ENCODE measurements at places on chromosomes 5 and 9. TPM values are rescaled to one million over a fixed set of nuclear protein-coding genes. Genes with fewer than 3 reads are reported as not detected.
A peak's percentile ranks its signal among the peaks of the same experiment; 100 is the strongest.

DNA sequence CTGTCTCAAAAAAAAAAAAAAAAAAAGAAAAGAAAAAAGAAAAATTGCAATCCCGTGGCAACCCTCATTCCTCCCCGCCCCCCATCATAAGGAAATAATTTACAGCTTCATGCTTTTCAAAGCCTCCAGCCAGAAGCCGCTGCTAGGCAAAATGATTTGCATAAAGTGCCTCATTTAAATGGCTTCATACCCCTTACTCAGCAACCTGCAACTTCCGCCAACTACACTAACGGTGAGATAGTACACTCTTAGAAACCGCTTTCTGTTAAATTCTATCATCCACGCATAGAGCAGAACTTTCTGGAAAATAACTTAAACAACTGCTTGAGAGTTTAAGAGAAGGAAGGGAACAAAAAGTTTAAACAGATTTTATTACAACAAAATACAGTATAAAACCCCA lies 17.8 kb downstream of the SERINC5 start:
- DNase-seq: no peak

DNA sequence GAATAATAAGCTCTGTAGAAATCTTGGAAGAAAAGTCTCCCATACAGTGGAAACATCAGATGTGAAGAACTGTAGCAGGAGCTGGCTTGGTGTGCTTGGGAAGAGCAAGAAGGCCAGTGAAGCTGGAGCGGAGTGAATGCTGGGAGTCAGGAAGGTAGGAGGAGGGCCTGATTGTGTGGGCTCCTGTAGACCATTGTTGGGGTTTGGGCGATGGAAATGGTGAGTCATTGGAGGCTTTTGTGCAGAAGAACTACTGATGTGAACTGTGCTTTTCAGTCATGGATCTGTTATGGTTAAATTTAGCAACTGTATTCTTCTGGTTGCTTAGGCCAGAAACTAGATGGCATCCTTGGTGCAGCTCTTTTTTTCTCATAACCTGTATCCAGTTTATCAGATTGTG lies 2.3 kb downstream of the ICE1 start:
- no peak for DNase-seq

DNA sequence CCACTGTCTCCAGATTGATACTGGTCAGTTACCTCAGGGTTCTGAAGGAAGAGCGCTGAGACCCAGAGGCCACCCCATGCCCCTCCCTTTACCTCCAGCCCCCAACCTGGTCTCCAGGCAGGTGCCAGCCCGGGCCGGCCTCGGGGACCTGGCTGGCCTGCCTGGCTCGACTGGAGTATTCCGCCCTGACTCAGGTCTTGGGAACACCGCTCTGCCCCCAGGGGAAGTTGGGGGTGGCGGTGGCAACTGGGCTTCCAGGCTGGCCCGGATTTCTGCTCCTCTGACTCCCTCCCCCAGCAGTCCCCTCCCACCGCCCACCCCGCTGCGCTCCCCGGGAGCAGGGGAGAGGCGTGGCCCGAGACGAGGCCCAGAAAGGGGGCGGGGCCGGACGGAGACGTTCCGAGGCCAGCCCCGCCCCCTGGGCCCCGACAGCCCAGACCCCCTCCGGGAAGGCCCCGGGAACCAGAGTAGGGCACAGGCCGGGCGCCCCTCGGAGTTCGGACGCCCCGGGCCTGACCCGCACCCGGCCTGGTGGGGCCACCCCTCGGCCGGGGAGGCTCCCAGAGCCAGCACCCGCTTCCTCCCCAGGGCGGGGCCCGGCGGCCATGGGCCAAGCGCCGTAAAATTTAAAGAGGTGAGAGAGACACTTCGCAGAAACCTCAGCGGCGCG lies 82.5 kb upstream of the ZBTB43 start:
- DNase-seq: peak; percentile 84

Gene SEMA5A
- total RNA-seq: 34.8 TPM

GRCh38 chr9:114690308-114690707 lies 8.3 kb upstream of the TEX48 start:
- no peak for DNase-seq

GRCh38 chr5:143064218-143064641 lies 294.1 kb downstream of the ARHGAP26 start:
- no peak for DNase-seq

GRCh38 chr5:17150531-17150930 lies 66.9 kb upstream of the BASP1 start:
- DNase-seq: no peak

Gene ZNF454
- 0.41 TPM for total RNA-seq

Gene PCDHGA12
- total RNA-seq: 5.2 TPM

GRCh38 chr5:96054311-96055030 lies 92.8 kb upstream of the ELL2 start:
- DNase-seq: no peak

GRCh38 chr9:104906441-104907277 lies 21.3 kb downstream of the ABCA1 start:
- no peak for DNase-seq

GRCh38 chr9:89277454-89277853 lies 33.5 kb upstream of the CKS2 start:
- DNase-seq: peak; percentile 13

Measured in transverse colon (tissue), 4 donors.